ENCODE measurements at places on chromosomes 2 and 18. TPM values are rescaled to one million over a fixed set of nuclear protein-coding genes. Genes with fewer than 3 reads are reported as not detected.

DNA sequence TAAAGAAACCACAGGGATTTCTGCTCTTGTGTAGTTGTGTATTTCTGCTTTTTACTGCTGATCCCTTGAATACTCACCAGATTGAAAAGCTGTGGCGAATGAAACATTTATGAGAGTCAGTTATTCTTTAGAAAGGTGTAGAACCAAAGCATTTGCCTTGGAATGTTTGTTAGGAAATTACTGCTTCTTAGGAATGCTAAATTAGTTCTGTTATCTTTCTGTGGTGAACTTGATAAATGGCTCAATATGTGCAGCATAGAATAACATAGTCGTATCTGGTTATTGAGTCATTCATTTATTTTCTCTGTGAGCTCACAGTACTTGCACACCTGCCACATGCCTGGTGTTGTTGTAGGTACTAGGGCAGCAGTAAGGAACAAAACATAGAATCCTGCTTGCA lies 57.0 kb upstream of the FAM237A start:
- DNase-seq = no peak

DNA sequence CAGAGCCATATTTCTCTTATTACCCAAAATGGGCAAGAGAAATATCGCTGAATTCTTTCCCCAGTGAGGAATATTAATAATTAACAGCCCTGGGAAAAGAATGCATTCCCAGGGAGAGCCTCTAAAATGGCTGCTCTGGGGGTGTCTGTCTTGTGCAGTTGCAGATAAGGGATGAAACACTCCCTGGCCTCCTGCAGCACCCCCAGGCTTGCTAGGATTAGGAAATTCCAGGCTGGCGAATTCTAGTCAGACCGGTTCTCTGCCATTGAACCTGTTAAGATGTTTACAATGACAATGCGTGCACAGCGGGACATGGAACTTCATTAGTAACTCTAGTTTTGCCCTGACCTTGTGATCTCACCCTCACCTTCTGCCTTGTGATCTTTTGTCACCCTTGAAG lies 24.5 kb downstream of the MRPL30 start:
- no peak for DNase-seq

- DNase-seq = no peak
Observed at GRCh38 chr2:85913884-85914881, 25.4 kb upstream of the ST3GAL5 start.

GRCh38 chr18:78242806-78243205 lies 736.8 kb upstream of the SALL3 start:
- DNase-seq = no peak

DNA sequence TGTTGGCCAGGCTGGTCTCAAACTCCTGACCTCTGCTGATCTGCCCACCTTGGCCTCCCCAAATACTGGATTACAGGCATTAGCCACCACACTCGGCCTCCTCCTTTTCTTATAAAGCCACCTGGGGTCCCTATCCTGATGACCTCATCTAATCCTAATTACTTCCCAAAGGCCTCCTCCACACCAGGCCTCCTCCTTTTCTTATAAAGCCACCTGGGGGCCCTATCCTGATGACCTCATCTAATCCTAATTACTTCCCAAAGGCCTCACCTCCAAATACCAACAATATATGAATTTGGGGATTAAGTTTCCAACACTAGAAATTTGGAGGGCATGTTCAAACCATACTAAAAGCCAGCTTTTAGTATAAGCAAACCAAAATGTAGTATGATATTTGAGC lies 9.7 kb upstream of the RMC1 start:
- no peak for DNase-seq

- no peak for DNase-seq
Observed at GRCh38 chr2:208570851-208571763, 164.5 kb downstream of the PTH2R start.

GRCh38 chr2:71583876-71584275 lies 130.5 kb downstream of the DYSF start:
- DNase-seq = no peak

DNA sequence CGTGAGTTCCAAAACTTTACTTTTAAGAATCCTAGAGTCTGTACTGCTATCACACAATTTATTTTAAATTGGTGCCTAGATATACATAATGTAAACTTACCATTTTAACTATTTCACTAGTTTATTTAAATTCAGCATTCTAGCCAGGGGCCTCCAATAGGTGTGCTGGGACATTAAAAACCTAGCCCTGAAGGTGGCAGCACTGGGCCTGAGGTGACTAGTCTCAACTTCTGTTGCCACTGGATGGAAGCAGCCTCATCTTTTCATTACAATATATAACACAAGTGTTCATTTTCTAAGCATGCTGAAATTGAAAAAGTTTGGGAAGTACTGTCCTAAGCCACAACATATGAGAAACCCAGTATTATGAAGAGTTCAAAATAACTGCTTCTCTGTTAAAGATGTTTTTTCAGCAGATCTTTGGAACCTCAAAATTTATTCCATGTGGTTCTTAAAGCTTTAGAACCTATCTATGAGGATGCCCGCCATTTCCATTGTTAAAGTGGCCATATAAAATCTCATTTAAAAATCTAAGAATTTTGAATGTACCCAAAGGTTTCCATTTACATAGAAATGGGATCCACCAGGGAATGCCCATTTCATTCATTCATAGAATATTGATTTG lies 2.9 kb upstream of the RBBP8 start:
- DNase-seq = peak; percentile 78

DNA sequence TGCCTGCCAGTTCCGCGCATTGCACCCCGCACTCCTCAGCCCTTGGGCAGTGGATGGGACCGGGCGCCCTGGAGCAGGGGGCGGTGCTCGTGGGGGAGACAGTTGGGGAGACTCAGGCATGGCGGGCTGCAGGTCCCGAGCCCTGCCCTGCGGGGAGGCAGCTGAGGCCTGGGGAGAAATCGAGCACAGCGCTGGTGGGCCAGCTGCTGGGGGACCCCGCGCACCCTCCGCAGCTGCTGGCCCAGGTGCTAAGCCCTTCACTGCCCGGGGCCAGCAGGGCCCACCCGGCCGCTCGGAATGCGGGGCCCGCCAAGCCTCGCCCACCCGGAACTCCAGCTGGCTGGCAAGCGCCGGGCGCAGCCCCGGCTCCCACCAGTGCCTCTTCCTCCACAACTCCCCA lies 488.8 kb upstream of the CHST9 start:
- no peak for DNase-seq

DNA sequence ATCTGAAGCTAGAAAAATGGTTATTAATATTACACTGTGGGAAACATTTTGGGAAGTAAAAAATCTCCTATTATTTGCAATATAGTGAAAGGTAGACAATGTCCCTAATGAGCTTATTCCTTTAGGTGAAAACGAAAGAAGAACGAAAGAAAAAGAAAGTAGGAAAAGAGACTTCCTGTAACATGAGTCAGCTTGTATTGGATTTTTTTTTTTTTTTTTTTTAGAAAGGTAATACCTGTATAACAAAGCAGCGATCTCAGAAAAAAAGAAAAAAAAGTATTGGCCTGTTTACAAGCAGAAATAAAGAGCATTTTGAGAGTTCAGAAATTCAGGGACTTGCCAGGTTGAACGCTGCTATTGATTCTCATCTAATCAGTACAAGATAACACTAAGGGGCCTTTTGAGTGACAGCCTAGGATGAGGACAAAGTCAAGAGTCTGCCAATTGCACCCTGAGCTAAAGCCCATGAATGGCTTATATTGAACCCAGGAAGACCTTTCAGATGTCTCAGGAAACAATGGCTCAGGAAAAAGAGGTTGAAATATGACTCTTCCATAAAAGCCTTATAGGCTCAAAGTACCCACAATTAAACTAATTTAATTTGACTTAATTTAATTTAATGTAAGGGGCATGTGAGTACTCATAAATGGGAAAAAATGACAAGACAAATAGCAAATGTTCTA lies 615.6 kb upstream of the CDH2 start:
- no peak for DNase-seq

- no peak for DNase-seq
Observed at GRCh38 chr2:160582490-160583145, 89.0 kb upstream of the RBMS1 start.

DNA sequence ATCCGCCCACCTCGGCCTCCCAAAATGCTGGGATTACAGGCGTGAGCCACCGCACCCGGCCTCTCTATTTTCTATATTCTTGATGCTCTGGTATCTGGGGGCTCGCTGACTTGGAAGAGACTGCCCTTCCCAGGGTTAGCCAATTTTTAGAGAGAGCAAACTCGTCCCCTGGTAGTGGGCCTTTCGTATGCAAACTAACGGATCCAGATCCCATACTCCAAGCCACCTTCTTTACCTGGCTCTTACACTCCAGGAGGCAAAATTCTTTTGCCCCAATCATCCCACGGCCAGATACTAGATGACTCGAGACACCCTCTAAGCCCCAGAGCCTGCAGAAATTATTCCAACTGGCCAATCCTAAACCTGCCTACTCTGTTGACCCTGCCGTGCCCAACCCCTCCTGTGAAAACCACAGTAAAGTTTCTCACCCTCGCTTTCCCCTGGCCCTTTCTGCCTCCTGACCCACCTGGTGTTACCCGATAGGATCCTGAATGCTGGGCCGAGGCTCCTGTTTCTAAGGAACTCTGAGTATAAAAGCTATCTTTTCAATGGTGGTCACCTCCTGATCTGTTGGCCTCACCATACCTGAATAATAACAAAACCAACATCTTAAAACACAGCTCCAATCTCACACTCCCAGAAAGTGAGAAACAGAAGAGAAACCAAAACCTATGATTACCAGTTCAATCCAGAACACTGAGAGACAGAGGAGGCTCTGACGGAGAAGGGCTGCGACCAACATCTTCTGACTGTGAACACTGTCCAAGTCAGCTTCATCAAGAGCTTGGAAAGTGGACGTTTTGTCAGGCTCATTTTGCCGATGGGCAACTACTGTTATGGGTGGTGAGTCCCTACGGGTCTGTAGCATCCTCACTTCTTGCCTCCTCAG lies 57.6 kb upstream of the ZNF532 start:
- no peak for DNase-seq

GRCh38 chr2:46956981-46957531 lies 41.5 kb upstream of the MCFD2 start:
- DNase-seq = no peak

- no peak for DNase-seq
Observed at GRCh38 chr2:3396920-3397559, 17.5 kb downstream of the TRAPPC12 start.

The TMEM198 gene
- total RNA-seq = 2.5 TPM

The TTN gene
- 37.7 TPM for total RNA-seq

The LHCGR gene
- total RNA-seq = not detected

The CNTNAP5 gene
- not detected for total RNA-seq

The CRYBA2 gene
- not detected for total RNA-seq

Data from omental fat pad (tissue), 4 donors.